ENCODE measurements at places on chromosomes 12 and 14. TPM values are rescaled to one million over a fixed set of nuclear protein-coding genes. Genes with fewer than 3 reads are reported as not detected.
A peak's percentile ranks its signal among the peaks of the same experiment; 100 is the strongest.

Gene BEGAIN
- total RNA-seq, result 1.3 TPM

Gene NCAPD2
- 102 TPM for total RNA-seq

Gene CLEC6A
- total RNA-seq, result not detected

Gene SERPINA12
- total RNA-seq, result not detected

DNA sequence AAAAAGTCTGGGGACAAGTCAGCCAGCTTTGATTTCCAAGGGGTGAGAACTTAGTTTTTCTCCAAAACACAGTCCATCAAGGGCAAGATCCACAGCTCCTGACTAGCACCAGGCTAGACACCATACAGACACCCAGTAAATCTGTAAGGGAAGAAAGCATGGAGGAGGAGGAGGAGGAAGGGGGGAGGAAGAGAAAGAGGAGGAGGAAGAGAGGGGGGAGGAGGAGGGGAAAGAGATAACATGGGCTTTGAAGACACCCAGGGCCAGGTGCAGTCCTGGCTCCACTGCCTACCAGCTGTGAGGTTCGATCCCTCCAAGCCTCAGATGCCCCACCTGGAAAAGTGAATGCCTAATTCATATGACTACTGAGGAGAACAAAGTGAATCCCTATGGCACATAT, 18.3 kb downstream of the KDM2B start:
- DNase-seq, result no peak

GRCh38 chr14:61252369-61253063, 28.6 kb downstream of the TMEM30B start:
- DNase-seq, result peak; percentile 73

DNA sequence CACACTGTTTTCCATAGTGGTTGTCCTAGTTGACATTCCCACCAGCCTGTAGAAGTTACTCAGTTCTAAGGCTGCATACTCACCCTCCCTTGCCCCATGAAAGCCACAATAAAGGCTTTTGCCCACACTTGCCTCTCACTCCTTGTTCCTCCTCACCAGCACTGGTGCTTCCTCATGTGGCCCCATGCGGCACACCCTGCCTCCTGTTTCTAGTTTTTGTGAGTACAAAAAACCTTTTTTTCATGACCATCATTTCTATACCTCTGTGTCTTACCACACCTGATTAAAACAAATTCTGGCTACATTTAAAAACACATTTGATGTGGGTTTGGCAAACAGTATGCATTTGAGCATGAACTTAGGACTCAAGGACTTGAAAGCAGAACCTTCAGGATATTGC, 40.7 kb upstream of the RIN3 start:
- DNase-seq, result no peak

DNA sequence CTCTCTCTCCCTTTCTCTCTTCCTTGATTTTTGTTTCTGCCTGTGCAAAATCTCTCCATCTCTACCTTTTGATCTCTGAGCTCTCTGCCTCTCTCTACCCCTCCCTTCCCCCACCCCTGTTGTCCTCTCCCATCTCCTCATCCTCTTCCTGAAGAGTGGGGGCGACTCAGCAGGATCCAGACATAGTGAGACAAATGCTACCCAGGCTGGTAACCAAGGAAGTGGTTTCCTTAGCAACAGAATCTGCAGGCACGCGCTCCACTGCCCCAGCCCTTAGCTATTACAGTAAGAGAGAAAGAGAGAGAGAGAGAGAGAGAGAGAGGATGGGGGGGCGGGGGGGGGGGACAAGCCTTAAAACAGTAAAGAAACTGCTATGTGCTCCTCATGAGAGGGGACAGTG, 85.6 kb downstream of the CMKLR1 start:
- peak; percentile 80 for DNase-seq

Gene RIC8B
- total RNA-seq, result 19.8 TPM

Gene HRK
- total RNA-seq, result 8.9 TPM

GRCh38 chr14:67486890-67487289, 1.6 kb downstream of the TMEM229B start:
- peak; percentile 35 for DNase-seq

- no peak for DNase-seq
Observed at GRCh38 chr14:60097974-60098373, 6.3 kb downstream of the PCNX4 start.

Gene ANGEL1
- 4.8 TPM for total RNA-seq

Gene SLC41A2
- 2.8 TPM for total RNA-seq

GRCh38 chr12:18676996-18677588, 60.7 kb downstream of the PLCZ1 start:
- no peak for DNase-seq

- no peak for DNase-seq
Observed at GRCh38 chr14:70448633-70449340, 3.2 kb upstream of the ADAM21 start.

DNA sequence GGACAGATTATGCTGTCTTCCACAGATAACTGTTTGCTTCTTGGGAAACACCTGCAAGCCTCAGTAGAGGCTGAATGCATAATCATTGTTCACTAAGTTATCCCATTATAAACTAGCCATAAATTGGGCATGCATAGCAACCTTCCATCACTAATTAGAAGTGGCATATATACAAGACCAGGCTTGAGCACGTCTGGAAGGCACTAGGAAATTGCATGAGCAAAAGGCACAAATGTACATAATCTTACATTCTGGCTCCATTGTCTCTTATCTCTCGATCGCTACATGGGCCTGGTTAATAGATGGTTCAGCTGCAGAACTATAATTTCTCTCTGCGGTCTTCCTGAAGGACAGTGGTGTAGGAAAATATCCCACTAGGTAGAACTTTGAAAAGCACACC, 679.2 kb downstream of the RPL10L start:
- no peak for DNase-seq

DNA sequence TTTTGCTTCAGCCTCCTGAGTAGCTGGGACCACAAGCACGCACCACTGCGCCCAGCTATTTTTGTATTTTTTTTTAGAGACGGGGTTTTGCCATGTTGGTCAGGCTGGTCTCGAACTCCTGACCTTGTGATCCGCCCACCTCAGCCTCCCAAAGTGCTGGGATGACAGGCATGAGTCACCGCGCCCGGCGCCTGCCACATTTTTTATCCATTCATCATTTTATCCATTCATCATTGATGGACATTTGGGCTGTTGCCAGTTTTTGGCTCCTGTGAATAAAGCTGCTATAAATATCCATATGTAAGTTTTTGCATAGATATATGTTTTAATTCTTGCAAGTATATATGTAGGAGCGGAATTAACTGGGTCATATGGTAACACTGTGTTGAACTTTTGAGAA, 79.5 kb downstream of the DAAM1 start:
- DNase-seq, result no peak

DNA sequence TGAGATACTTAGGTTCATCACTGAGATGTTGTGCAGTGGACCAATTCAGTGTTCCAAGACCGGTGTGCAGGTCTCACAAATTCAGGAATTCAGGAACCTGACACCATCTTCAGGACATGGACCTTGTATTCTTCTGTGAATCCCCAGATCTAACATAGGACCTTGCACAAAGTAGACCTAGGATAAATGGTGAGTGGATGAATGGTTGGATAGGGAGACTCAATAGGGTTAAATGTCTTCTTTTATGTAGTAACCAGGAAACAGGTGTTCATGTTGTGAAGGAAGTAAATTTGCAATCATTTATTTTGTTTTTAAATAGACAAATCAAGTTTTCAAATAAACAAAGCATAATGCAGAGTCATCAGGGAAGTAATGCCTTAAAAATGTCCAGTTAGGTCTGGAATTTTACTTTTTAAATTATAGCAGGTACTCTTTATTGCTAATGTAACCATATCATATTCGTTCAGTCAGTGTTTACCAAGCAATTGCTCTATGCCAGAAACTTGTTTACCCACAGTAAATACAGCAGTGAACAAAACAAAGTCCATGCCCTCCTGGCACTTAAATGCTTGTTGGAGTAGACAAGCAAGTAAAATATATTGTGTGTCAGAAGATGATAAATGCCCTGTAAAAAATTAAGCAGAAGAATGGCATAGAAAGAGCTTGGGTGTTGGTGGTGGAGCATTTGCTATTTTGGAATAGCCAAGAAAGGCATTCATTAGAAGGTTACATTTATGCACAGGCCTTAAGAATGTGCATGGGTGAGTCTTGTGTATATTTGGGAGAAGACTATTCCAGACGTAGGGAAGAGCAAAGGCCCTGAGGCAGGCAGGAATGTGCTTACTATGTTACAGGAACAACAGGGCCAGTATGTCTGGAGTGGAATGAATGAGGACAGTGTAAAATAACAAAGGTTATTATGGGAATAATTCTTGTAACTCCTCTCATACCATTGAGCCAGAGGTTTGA, 26.3 kb downstream of the RXYLT1 start:
- DNase-seq, result no peak

- DNase-seq, result no peak
Observed at GRCh38 chr12:46472893-46473633, 100.5 kb upstream of the SLC38A2 start.

Data from G401 (cell line).